Tibial nerve (tissue), 4 donors: ENCODE measurements at places on chromosomes 6 and 20. TPM values are rescaled to one million over a fixed set of nuclear protein-coding genes. Genes with fewer than 3 reads are reported as not detected.
A peak's percentile ranks its signal among the peaks of the same experiment; 100 is the strongest.

The HLA-DOB gene
- not detected for total RNA-seq

The OOEP gene
- total RNA-seq, result not detected

The KIFC1 gene
- total RNA-seq, result 1.7 TPM

The C6orf58 gene
- not detected for total RNA-seq

The HTR1E gene
- not detected for total RNA-seq

The RBM12 gene
- 27.6 TPM for total RNA-seq

The DSN1 gene
- total RNA-seq, result 10.3 TPM

DNA sequence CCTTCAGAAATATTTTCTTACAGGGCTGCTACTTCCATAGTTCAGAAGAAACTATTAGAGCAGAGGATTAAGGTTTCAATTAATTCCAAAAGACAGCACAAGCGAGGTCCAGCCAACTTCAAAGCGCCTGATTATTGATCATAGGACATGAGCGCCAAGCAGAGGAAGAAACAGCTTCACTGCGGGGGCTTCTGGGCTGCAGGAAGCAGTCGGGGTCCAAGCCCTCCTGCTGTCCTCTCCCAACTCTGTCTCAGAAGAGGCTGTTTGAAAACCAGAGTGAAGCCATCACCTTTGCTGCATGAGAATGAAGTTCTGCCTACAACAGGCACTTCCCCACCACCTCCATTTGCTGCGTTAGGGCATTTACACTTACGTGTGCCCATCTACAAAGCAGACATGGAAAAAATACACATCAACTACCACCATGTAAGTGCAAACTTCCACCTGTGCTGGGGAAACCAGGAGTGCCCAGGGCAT, 23.9 kb downstream of the SUMO4 start:
- DNase-seq, result no peak

DNA sequence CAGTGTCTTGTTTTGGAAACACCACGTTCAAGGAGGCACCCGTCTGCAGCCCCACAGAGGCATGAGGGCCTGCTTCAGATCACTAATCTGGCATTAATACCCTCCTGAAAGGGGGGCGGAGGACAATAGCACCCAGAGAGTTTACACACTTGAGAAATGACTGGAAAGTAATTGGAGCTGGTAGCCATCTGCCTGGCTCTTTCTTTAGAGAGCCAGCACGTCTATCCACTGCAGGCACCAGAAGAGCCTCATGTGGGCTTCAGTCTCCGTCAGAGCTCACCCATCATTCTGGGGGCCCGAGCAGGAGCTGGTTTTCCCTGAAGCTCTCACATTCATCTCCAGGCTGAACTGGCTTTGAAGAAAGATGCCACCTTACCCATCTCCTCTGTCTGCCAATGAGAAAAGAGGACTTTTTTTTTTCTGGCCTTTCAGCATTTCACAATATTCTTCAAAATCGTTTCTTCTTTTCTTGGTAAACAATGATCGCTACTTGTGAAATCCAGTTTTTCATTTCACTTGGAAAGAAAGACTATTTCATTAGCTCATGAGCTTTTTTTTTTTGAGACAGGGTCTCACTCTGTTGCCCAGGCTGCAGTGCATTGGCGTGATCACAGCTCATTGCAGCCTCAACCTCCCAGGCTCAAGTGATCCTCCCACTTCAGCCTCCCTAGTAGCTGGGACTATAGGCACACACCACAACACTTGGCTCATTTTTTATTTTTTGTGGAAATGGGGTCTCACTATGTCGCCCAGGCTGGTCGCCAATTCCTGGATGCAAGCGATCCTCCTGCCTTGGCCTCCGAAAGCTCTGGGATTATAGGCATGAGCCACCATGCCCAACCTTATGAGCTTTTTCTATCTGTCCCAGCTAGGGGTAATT, 124.7 kb upstream of the ZNF217 start:
- no peak for DNase-seq

- DNase-seq, result no peak
Observed at GRCh38 chr6:1437553-1438406, 48.4 kb downstream of the FOXF2 start.

GRCh38 chr6:137495703-137496336, 1.6 kb upstream of the OLIG3 start:
- DNase-seq, result no peak

DNA sequence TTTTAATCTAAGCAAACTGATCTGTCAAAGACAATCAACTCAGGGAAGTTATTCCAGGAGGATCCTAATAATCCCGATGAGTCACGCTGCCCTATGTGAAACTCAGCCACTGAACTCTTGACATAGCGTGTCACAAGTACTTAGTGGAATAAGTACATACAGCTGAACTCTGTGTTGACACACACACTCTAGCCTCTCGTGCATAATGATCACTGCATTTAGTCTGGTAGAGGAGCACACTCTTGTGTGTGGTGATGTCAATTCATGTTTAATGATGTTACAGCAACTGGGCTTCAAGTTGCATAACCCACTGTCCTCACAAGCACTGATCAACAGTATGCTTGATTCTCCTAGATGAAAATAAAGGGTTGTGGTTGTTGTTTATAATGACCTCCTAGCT, 148.3 kb downstream of the HACE1 start:
- no peak for DNase-seq

GRCh38 chr6:170445487-170445886, 107.6 kb downstream of the PSMB1 start:
- DNase-seq, result peak; percentile 39

DNA sequence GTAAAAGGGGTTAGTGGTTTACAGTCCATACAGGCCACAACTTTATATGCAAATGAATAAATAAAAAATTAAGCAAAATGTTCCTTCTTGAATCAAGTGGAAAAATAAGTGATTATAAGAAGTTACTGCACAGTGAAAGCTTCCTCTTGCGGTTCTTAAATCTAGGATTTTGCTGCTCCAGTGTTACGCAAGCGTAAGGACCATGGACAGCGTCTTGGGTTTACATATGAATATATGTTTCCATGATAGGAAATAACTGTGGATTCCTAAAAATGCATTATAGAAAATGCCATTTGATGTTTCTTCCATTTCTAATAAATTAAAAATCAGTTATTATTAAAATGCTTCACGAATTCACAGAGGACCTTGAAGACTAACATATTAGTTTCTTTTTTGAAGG, 176.6 kb upstream of the POU3F2 start:
- peak; percentile 15 for DNase-seq

DNA sequence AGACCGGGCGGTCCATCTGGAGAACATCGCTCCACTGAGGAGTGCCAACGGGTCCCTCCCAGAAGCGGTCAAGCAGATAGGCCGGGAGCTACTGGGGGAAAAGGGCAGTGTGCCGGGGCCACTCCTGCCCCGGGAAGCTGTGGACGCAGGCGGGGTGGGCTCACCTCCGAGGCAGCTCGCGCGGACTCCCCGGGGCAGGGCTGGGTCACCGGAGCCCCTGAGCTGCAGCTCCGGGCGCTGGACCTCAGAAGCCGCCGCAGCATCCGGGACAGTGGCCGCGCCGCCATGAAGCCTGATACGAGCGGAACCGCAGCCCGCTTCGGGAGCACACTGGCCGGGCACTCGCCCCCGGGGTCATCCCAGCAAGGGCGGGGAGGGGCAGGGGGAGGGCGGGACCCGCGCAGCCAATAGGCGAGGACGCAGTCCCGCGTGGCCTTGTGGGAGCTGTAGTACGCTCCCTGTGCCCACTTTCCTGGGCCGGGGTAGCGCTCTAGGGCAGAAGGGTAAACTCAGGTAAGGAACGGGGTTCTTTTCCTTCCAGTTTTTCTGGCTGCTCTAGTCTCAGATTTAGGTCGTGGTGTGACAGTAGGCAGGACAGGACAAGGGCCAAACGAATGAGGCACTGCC, at the start of gene MOCS1:
TSS of gene MOCS1 (minus strand) at position 332 of the 627 bp plus-strand sequence. CDS start at position 287, 45 bp downstream.
- DNase-seq, result peak; percentile 80

DNA sequence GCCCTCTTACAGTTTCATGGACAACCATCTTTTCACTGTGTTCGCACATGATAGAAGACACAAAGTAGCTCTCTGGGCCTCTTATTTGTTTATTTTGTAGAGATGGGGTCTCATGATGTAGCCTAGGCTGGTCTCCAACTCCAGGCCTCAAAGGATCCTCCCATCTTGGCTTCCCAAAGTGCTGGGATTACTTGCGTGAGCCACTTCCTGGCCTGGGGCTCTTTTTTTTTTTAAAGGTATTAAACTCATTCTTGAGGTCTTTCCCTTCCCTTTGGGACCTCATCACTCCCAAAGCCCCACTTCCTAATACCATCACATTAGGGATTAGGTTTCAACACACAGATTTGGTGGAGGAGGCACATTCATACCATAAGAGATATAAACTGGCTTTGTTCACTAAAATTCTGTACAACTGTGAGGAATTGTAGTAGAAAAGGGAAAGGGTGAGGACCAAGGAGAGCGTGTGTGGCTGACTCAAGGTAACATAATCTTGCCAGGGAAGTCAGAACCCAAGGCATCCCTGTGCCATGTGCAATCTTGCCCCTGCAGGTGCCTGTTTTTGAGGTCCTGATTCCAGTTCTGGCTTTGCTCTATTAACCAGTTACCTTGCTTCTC, 45.5 kb downstream of the EIF2S2 start:
- no peak for DNase-seq

- no peak for DNase-seq
Observed at GRCh38 chr6:40440053-40440452, 147.1 kb downstream of the LRFN2 start.
